Fibroblast of lung (primary cell): ENCODE measurements at places on chromosomes 13 and 19. TPM values are rescaled to one million over a fixed set of nuclear protein-coding genes. Genes with fewer than 3 reads are reported as not detected.

BEST2 gene
- total RNA-seq, result not detected in 2 replicates

RNF17 gene
- total RNA-seq, result not detected in 2 replicates

SLC17A7 gene
- 0.33 TPM in 1 of 2 replicates, not detected in the other for total RNA-seq

PTPRH gene
- total RNA-seq, result 7.7 and 19.5 TPM in 2 replicates

USHBP1 gene
- under 0.01 TPM in 1 of 2 replicates, not detected in the other for total RNA-seq

LINGO3 gene
- not detected in 2 replicates for total RNA-seq

VSTM2B gene
- not detected in 2 replicates for total RNA-seq

ZNF563 gene
- total RNA-seq, result 3.1 and 5.3 TPM in 2 replicates

PIAS4 gene
- total RNA-seq, result 12.1 and 14.9 TPM in 2 replicates

OR4F17 gene
- total RNA-seq, result not detected in 2 replicates

CLDND2 gene
- not detected in 2 replicates for total RNA-seq
